Osteocyte (in vitro differentiated cells): ENCODE measurements at places on chromosomes 2 and 18. TPM values are rescaled to one million over a fixed set of nuclear protein-coding genes. Genes with fewer than 3 reads are reported as not detected.

C2orf72 gene
- total RNA-seq = not detected in 2 replicates

GRCh38 chr2:71939588-71940535, 207.8 kb downstream of the CYP26B1 start:
- DNase-seq = peak; percentile 83
- H3K36me3 ChIP-seq = no peaks in the 10 kb centered on the region
- H3K27ac ChIP-seq = peak overlapping the region; percentile 79
- no peak overlapping the region for H3K4me3 ChIP-seq
- H3K27me3 ChIP-seq = peaks cover 2% of the 10 kb centered on the region

DNA sequence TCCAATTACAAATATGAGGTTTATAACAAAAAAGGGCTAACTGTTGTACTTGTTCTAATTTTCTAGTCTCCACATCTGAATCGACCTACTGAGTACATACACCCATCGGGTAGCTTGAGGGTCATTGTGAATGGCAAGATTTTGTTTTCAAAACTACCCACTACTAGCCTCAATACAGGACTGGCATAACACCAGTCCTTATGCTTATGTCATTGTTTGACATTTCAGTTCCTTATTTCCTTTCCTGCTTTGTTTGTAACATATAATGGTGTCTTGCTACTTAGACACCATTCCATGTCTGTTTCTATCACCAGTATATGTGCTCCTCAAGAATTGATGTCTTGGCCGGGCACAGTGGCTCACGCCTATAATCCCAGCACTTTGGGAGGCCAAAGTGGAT, 86.0 kb downstream of the EPHA4 start:
- H3K27ac ChIP-seq = no peak overlapping the region
- H3K27me3 ChIP-seq = no peaks in the 10 kb centered on the region
- H3K4me3 ChIP-seq = no peak overlapping the region
- H3K4me1 ChIP-seq = no peaks in the 10 kb centered on the region

CDH19 gene
- not detected in 2 replicates for total RNA-seq

GRCh38 chr2:144849612-144850011, 329.7 kb upstream of the ZEB2 start:
- H3K4me1 ChIP-seq = peaks cover 6% of the 10 kb centered on the region
- no peak overlapping the region for H3K4me3 ChIP-seq
- H3K27ac ChIP-seq = no peak overlapping the region
- no peak for DNase-seq

GRCh38 chr2:45912109-45912508, 260.6 kb downstream of the PRKCE start:
- H3K27me3 ChIP-seq = no peaks in the 10 kb centered on the region
- H3K36me3 ChIP-seq = peaks cover 2% of the 10 kb centered on the region
- no peak overlapping the region for H3K27ac ChIP-seq
- DNase-seq = no peak

DNA sequence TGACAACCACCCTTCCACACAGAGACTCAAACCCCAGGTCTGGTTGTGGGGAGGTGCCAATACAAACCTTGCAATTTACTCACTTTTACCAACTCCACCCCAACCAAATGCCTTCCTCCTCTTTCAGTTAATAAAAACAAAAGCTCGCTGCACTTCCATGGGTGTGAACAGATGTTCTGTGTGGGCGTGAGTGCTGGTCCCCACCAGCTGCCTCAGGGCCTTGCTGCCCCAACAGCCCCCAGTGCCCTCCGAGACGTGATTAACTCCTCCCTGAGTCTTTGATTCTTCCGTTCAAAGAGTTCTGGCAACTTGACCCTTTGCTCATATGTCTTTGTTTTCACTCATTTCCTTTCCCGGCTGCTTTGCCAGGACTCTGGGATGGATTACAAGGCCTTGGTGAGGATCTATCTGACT, 258.9 kb upstream of the CXCR4 start:
- no peaks in the 10 kb centered on the region for H3K4me1 ChIP-seq
- no peak overlapping the region for H3K4me3 ChIP-seq
- no peak overlapping the region for H3K27ac ChIP-seq
- H3K27me3 ChIP-seq = no peaks in the 10 kb centered on the region
- no peaks in the 10 kb centered on the region for H3K36me3 ChIP-seq

- H3K27ac ChIP-seq = no peak overlapping the region
- no peak overlapping the region for H3K4me3 ChIP-seq
These were observed 49.7 kb upstream of the ODC1 start for GRCh38 chr2:10497797-10498251.

DNA sequence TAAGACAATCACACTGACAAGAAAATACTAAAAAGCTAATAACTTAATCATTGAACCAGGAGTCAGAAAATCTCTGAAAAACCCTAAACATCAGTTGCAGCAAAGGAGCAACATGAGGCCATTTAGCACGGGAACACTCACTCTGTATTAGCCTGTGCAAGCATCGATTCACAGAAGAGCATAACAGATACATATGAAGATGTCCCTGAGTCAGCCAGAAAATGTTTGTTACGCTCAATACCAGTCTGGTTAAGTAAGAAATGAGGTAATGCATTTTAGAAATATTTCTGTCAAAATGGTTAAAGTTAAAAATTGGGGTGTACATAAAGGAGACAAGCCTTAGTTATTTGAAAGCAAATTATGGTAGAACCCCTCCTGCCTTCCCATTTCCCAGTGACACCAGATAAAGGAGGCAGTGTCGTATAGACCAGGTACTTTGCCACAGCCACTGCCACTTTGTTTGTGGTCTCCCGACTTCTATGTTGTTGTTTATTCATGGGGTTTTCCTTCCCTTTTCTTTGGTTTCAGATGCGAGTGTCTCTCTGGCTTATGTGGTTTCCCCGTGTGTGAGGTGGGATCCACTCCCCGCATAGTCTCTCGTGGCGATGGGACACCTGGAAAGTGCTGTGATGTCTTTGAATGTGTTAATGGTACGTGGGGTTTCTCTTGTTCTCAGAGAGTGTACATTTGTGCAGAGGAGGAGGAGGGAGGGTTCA, 108.6 kb downstream of the CRIM1 start:
- H3K27me3 ChIP-seq = no peaks in the 10 kb centered on the region
- DNase-seq = no peak
- no peak overlapping the region for H3K4me3 ChIP-seq
- peaks cover 25% of the 10 kb centered on the region for H3K36me3 ChIP-seq
- H3K27ac ChIP-seq = no peak overlapping the region

DNA sequence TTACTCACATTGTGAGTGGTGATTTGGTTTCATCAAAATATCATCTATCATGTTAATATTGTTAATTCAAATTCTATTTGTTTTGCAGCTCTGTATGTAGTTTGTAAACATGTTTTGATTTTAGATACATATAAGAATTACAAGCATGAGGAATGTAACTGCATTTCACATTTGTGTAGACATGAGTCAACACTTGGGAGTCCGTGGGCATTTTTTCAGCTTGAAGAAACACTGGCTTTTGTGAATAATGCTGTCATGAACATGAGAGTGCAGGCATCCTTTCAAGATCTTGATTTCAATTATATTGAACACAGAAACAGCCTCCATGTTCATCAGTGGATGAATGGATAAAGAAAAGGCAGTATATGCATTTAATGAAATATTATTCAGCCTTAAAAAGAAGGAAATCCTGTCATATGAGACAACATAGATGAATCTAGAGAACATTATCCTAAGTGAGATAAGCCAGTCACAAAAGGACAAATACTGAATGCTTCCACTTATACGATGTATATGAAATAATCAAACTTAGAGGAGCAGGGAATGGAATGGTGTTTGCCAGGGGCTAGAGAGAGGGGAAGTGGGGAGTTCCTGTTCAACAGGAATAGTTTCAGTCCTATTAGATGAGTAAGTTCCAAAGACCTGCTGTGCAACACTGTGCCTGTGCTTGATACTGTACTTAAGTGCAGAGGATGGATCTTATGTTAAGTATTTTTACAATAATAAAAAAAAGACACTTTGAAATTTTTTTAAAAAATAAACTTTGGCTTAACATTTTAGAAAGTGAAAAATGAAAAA, 194.9 kb downstream of the LRATD1 start:
- DNase-seq = no peak
- no peaks in the 10 kb centered on the region for H3K27me3 ChIP-seq
- no peaks in the 10 kb centered on the region for H3K4me1 ChIP-seq
- no peak overlapping the region for H3K4me3 ChIP-seq

GPBAR1 gene
- total RNA-seq = not detected in 2 replicates

EPB41L3 gene
- total RNA-seq = 15.6 and 15.7 TPM in 2 replicates

- DNase-seq = no peak
- no peak overlapping the region for H3K4me3 ChIP-seq
- H3K36me3 ChIP-seq = no peaks in the 10 kb centered on the region
- H3K27ac ChIP-seq = no peak overlapping the region
- no peaks in the 10 kb centered on the region for H3K4me1 ChIP-seq
These were observed 642.7 kb downstream of the NR4A2 start for GRCh38 chr2:155689791-155690190.

NYAP2 gene
- not detected in 2 replicates for total RNA-seq

GRCh38 chr2:221001381-221001801, 570.7 kb downstream of the EPHA4 start:
- no peak overlapping the region for H3K27ac ChIP-seq
- no peaks in the 10 kb centered on the region for H3K36me3 ChIP-seq
- no peak overlapping the region for H3K4me3 ChIP-seq
- DNase-seq = no peak

DNA sequence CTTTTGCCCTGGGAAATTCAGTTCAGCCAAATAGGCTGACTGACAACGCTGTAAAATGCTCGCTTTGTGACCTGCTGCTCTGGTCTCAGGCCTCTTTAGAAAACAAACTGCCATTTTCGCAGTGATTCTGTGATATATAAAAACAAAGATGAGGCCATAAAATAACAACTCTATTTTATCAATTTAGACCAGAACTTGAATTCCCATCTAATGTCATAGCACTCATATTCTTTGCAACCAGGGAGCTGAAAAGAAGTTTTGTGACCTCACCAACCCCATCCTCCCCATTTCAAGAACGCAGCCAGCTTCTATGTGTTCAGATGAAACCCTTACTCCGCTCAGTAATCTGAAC, 40.3 kb downstream of the TCF4 start:
- peak overlapping the region; percentile 66 for H3K27ac ChIP-seq
- H3K36me3 ChIP-seq = peaks cover 7% of the 10 kb centered on the region
- H3K27me3 ChIP-seq = no peaks in the 10 kb centered on the region
- DNase-seq = no peak

DNA sequence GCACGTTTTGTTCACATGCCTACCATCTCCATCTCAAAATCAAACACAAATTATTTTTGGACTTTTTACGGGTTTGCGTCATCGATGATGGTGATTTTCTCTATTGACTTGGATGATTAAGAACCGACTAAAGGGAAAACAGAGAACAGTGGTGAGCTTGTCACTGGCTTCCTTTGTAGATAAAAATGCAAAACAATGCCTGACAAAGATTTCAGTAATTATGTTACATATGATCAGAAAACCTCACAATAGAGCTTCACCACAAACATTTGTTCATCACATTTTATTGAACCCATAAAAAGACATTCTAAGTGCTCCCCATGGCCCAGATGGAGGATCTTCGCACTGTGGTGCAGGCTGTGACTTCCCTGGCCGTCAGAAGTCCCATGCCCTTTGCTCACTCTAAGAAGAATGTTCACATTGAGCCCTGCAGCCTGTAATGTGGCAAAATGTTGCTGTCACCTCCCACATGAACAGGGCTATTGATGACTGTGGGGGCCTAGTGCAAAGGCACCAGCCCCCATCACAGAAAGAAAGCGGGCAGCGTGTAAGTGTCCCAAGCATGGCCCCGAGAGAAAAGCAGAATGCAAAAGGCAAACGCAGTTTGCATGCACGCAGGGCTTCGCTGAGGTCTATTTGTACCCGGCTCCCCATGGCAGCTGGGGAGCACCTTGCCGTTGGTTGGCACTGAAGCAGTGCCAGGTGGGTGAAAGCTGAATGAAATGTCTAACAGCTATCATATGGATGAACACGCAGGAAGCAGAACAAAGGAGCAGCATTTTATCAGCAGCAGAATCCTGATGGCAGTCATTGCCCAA, 60.6 kb downstream of the BCL2 start:
- H3K4me1 ChIP-seq = peaks cover 2% of the 10 kb centered on the region
- no peaks in the 10 kb centered on the region for H3K27me3 ChIP-seq
- H3K36me3 ChIP-seq = no peaks in the 10 kb centered on the region
- H3K4me3 ChIP-seq = no peak overlapping the region

- H3K4me3 ChIP-seq = no peak overlapping the region
- peak overlapping the region; percentile 86 for H3K27ac ChIP-seq
- H3K36me3 ChIP-seq = no peaks in the 10 kb centered on the region
These were observed 366.9 kb downstream of the OSR1 start for GRCh38 chr2:18991177-18992168.

- peaks cover 7% of the 10 kb centered on the region for H3K27me3 ChIP-seq
- H3K36me3 ChIP-seq = no peaks in the 10 kb centered on the region
- DNase-seq = no peak
- no peak overlapping the region for H3K27ac ChIP-seq
- H3K4me1 ChIP-seq = no peaks in the 10 kb centered on the region
These were observed 4.9 kb downstream of the UCN start for GRCh38 chr2:27303093-27304025.

DNA sequence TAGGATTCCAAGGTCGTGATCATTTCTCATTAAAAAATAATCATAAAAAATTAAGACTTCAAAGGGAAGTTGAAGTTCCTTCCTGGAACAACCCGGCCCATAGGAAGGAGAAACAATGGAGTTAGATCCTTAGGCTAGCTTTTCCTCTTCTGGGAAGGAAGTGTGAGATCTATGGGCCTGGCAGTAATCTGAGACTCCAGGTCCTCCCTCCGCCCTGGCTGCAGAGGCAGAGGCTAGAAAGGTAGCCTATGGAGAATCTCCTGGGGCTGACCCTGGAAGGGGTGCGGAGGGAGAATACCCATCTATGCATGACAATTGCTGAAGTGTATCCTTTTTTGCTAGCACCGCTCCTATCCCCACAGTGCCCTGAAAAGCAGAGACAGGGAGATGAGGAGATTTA, 37.9 kb downstream of the TRIB2 start:
- H3K36me3 ChIP-seq = no peaks in the 10 kb centered on the region
- H3K27ac ChIP-seq = no peak overlapping the region
- H3K4me1 ChIP-seq = peaks cover 42% of the 10 kb centered on the region
- no peak overlapping the region for H3K4me3 ChIP-seq

- H3K4me3 ChIP-seq = no peak overlapping the region
- no peaks in the 10 kb centered on the region for H3K27me3 ChIP-seq
- peak; percentile 73 for DNase-seq
- no peak overlapping the region for H3K27ac ChIP-seq
- peaks cover 7% of the 10 kb centered on the region for H3K4me1 ChIP-seq
- no peaks in the 10 kb centered on the region for H3K36me3 ChIP-seq
These were observed 55.0 kb downstream of the IMPA2 start for GRCh38 chr18:12036201-12036751.

ALLC gene
- total RNA-seq = not detected in 2 replicates

- no peaks in the 10 kb centered on the region for H3K27me3 ChIP-seq
- no peaks in the 10 kb centered on the region for H3K36me3 ChIP-seq
- H3K4me3 ChIP-seq = no peak overlapping the region
- no peak for DNase-seq
- H3K4me1 ChIP-seq = no peaks in the 10 kb centered on the region
These were observed 298.4 kb downstream of the NDUFA10 start for GRCh38 chr2:239726631-239727181.

DNA sequence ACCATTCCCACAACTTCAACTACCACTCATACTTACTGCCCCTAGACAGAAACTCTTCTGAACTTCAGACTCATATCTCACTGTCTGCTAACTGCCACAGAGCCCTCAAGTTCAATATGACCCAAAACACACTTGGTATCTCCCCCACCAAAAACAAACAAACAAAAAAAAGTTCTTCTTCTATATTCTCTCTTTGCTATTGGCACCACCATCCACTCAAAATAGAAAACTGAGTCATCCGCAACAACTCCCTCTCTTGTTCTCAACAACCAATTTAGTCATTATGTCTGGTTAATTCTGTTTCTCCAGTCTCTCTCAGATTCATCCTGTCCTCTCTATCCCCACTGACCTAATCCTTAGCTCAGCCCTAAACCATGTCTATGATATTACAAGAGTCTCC, 7.2 kb upstream of the DCTN1 start:
- H3K27ac ChIP-seq = no peak overlapping the region
- H3K27me3 ChIP-seq = no peaks in the 10 kb centered on the region
- H3K4me3 ChIP-seq = no peak overlapping the region
